ENCODE measurements at places on chromosomes 1 and 21.

- peak; percentile 94 for DNase-seq
Observed at GRCh38 chr1:225923692-225924555, at the start of gene PYCR2. Gene PYCR2 (minus strand): TSS chr1:225924250. CDS start chr1:225924110, 140 bp downstream.

DNA sequence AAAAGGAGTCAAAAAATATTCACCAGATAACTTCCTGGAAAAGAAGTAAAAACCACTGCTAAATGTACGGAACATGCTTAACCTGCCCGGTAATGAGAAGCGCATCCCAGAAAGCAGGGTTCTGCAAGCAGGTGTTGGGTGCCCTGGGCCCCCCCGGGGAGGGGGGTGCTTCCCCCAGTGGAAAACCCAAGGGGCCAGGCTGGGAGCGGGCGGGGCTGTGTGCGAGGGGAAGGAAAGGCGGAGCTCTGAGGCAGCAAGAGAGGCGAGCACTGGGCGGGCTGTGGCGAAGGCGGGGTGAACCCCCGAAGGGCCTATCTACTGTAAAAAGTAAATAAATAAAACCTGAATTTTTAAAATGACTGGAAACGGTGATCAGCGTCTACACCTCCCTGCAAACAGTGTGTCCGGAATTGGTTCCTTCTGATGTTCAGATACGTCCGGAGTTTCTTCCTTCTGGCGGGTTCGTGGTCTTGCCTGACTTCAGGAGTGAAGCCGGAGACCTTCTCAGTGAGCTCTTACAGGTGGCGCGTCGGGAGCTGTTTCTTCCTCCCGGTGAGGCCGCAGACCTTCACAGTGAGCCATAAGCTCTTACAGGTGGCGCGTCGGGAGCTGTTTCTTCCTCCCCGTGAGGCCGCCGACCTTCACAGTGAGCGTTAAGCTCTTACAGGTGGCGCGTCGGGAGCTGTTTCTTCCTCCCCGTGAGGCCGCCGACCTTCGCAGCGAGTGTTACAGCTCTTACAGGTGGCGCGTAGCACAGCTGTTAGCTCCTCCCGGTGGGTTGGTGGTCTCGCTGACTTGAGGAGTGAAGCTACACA, 13.4 kb downstream of the FTCD start:
- no peak for DNase-seq

GRCh38 chr21:39110431-39110830, 72.8 kb downstream of the PSMG1 start:
- no peak for DNase-seq

GRCh38 chr1:247331172-247331524, 519 bp downstream of the ZNF496 start:
- DNase-seq = peak; percentile 78

- no peak for DNase-seq
Observed at GRCh38 chr1:162840250-162840839, 20.6 kb downstream of the CCDC190 start.

GRCh38 chr1:29084196-29084521, 39.5 kb downstream of the TMEM200B start:
- no peak for DNase-seq

DNA sequence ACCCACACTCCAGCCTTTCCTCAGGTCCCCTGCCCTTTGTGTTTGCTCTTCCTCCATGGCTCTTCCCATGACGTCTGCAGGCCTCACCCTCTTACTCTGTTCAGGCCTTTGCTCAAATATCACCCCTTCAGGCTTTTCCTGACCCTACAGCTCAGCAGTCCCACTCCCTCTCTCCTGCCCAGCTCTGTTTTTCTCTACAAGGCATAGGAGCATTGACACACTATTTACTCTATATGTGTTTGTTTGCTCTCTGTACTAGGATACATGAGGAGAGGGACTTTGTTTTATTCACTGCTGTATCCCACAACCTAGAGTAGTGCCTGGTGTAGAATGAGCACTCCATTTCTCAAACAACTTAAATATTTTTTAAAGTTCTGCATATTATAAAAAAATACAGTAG, 107.4 kb upstream of the COA6 start:
- no peak for DNase-seq

Data from mammary epithelial cell (primary cell).